Activated naive CD8-positive, alpha-beta T cell treated with anti-CD3 and anti-CD28 coated beads for 36 hours (primary cell): ENCODE measurements at places on chromosomes 6 and 20. TPM values are rescaled to one million over a fixed set of nuclear protein-coding genes. Genes with fewer than 3 reads are reported as not detected.

- no peak for DNase-seq
Measured at GRCh38 chr6:98847416-98847778, 13.0 kb downstream of the POU3F2 start.

DNA sequence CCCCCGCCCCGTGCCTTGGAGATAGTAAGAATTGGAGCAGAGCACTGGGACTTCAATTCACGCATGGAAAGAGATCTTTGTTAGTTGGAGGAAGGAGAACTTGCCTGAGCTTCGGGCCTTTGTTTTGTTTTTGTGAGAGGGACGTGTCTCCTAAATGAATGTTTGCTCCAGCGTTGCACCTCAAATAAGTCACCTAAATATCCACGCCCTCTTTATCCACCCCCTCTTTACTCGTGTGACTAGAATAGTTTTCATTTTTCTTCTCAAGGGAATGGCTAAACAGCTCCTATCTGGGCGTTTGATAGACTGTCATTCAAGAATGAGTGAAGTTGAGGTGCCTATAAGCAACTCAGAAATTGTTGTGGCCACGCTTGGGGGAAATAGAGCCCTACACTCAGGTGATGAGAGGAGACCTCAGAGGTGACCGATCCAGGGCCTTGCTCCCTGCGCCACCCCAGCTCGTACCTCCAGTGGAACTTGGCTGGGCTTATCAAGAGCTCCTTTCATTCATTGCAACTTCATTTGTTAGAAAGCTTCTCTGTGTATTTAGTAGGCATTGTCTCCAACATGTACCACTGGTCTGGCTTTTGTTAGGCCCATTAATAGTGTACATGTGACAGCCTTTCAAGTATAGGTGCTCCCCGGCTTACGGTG, 861 bp downstream of the PCMTD2 start:
- DNase-seq = no peak

DNA sequence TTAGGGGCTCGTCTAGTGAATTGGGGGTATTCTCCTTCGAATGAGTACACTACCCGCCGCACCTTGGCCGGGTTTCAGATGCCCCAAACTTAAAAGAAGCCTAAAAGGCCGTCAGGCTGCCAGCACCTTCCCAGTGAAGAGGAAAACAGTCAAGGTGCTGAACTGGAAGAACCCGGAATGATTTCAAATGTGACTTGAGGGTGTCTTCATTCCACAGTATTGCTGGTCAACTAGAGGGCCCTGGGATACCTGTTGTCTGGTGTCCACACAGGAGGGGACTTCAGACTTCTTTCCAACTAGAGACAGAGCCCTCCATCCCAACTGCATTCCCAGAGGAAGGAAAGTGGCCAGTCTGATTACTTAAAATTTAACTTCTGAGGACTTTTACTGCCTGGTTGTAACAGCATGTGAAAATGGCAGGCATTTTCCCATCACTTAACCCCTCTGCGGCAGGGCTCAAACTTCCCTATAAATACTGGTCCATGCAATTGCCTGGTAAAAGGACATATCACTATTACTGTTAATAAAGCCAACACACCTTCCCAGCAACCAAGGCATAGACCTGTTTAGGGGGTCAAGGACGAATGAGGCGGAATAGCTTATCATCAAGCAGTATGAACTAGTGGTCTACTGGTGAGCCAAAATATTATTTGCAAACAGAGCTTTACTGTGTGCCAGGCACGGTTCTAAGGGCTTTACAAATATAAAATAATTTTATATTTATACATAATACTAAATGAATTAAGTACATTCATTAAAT, 651 bp upstream of the SAMHD1 start:
- DNase-seq = no peak

- no peak for DNase-seq
Measured at GRCh38 chr6:152695372-152696045, 2.2 kb upstream of the MYCT1 start.

MYCT1 gene
- total RNA-seq = not detected

- no peak for DNase-seq
Measured at GRCh38 chr20:14780508-14780907, 443.1 kb upstream of the FLRT3 start.

DNA sequence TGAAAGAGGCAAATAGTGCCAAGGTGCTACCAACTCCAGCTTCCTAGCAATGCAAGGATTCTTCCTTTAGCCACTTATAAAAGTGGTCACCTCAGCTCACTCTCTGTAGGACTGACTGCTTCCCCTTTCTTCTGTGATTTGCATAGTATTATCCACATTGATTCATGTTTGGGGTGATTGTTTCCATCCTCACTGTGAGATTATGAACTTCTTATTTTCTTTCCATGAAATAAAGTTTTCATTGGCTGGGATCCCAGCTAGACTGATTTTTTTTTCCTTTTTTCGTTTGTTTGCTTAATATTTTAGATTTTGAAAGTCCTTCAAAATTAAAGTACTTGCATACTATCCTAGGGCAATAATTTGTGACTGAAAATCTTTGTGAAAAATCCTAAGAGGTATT, 50.5 kb downstream of the EYA4 start:
- no peak for DNase-seq

- no peak for DNase-seq
Measured at GRCh38 chr6:99790679-99791078, 184.0 kb downstream of the PRDM13 start.

- DNase-seq = no peak
Measured at GRCh38 chr6:143684486-143684885, 6.7 kb downstream of the PHACTR2 start.
